ENCODE measurements at places on chromosomes 2 and 18.

DNA sequence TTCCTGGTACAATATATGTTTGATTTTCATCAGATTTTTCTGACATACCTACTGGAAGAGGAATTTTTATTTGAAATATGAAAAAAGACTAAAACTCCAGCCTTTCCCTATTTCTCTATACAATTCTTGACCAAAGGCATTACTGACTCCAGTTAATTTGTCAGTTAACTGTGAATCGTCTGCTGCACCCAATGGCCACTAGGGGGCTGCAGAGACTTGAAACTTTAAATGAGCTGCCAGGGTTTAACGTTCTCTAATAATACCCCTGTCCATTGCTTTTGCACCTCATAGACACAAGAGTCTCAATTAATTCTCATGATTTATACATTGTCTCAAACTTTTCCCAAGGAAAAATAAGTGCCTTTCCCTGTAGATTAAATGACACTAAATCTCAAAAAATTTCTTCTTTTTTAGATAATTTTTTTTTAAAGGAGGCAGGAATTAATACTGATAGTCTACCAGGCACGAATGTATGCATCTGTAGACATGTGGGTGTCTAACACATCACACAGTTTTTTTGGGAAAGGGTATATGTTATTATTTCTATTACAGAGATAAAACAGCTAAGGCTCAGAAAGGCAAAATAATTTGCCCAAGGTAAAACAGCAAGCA is 1.8 kb upstream of the ALK start:
- DNase-seq = peak; percentile 81

DNA sequence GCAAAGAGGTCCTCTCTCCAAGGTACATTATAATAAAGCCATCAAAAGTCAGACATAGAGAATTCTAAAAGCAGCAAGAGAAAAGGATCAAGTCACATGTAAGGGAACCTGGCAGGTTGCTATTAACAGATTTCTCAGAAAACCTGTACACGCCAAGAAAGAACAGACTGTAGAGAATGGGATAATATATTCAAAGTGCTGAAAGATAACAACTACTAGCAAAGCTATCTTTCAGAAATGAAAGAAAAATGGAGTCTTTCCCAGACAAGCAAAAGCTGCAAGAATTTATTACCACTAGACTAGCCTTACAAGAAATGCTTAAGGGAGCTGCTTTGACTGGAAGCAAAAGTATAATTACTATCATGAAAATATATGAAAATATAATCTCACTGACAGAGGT is 81.5 kb downstream of the PTPN2 start:
- DNase-seq = no peak

GRCh38 chr2:40367652-40368051 is 84.2 kb downstream of the SLC8A1 start:
- DNase-seq = no peak

GRCh38 chr2:178108176-178108575 is 4.1 kb upstream of the RBM45 start:
- no peak for DNase-seq

DNA sequence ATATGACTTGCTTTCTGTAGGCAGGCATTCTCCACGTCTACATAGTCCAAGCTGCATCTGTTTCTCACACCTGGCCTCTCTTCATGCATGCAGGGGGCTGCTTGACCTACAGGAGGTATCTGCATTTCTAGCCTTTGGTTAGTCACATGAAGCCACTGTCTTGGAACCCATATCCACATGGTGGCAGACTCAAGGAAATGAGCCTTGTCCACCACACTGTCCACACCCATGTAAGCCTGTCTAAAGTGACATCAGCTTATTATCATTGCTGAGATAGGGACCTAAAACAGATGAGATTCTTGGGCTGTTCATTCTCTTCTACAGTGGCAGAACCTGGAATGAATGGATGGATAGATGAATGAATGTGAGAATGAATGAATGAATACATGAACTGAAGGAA is 160.4 kb downstream of the DOCK10 start:
- DNase-seq = no peak

All from WERI-Rb-1 (cell line).